ENCODE measurements at places on chromosomes 7 and 10.

- no peak for DNase-seq
Measured at GRCh38 chr7:158066085-158066484, 521.5 kb downstream of the PTPRN2 start.

DNA sequence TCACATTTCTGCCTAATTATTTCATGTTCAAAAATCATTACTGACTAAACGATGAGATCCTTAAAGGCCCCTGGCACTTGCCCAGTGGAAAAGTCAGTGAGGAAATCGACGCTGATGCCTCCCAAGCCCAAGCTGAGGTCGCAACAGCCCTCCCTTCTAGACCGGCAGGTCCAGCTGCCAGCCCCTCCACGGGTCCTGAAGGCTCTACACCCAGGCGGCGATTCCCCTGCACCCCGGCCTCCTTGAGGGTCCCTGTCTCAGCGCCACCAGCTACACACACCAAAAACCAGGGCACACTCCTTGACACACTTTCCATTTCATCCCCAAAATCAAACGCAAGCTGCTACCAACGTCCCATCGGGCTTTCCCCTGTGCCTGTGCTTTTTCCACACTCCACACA lies 200.1 kb upstream of the RNF32 start:
- no peak for DNase-seq

DNA sequence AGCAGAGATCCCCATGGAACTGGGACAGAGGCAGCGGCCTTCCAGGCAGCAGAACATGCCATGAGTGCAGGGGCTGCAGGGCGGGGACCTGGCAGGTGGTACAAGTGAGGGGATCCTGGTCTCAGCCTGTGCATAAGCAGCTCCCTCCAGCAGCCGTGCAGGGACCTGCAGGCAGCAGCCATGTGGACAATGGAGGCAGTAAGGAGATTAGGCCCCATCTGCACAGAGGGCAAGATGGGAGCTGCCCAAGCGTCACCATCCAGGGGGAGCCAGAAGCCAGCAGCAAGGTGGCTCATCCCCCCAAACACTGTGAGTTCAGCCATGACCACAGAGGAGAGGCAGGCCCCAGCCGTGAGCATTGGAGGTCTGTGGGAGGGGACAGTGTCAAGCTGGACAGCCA lies 3.1 kb downstream of the DDC start:
- DNase-seq, result no peak

DNA sequence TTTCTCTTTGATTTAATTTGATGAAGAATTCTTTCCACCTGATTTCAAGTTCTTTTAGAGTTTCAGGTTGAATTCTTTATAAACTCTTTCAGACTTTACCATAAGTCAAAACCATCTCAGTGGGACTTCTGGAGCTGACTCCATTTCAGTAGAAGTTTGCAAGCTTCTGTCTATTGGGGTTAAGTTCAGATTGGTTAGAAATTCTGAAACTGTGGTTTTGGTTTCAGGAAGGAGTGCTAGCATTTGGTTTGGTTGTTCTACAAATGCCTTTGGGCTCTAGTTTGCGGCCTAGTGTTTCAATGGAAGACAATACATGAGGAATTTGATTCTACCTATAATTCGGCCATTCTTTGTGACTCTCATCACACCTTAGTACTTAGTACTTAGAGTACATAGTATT lies 176.8 kb upstream of the RHOBTB1 start:
- no peak for DNase-seq

GRCh38 chr10:44923611-44924010 lies 12.5 kb downstream of the TMEM72 start:
- DNase-seq, result no peak

- peak; percentile 34 for DNase-seq
Measured at GRCh38 chr10:100506596-100507356, 12.9 kb downstream of the SEC31B start.

GRCh38 chr10:74586088-74586585 lies 240.3 kb upstream of the KAT6B start:
- DNase-seq, result peak; percentile 60

DNA sequence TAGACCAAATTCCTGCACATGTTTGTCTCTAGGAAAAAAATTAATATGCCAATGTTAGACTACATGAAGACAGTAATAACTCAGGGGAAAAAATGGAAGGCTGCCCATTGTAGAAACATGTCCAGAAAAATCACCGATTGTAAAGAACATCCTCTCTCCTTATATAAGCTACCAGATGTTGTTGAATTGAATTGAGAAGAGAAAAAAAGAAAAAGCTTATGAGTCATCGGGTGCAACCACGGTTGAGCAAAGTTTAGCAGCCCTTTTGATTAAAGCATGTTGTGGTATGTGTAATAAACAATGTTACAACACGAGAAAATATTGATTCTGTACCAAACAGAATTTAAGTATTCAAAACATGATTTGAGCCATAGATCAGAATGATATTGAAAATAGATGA lies 102.3 kb upstream of the ARHGAP21 start:
- DNase-seq, result peak; percentile 4

DNA sequence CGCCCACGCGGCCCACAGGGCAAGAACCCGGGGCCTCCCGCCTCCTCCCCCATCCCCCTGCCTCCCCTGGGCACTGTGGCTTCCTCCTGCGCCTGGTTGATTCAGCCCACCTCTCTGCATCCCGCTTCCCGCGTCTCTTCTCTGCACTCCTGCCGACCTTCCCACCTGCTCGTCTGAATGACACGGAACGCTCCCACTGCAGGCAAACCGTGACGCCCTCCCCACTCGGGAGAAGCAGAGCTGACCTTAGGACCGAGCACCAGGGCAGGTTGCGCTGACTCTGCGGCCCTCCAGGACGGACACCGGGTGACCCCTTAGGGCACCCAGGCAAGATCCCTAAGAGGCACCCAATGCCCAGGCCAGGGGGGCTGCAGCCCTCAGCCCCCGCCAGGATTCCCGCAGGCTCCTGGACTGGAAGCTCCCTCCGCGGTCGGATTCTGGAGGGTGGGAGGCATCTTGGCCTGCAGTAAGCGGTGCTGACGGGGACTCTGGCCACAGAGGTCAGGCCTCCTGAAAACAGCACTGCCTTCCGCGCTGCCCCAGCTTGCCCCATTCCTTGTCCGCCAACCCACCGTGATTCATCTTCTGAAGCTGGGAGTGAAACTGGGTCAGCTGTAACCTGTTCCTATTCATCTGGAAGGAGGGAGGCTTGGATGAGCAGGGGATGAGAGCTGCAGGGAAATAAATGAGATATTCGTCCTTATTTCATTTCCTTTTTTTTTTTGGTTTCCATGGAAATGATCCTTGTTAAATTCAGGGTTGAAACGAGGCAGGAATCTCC lies 990 bp downstream of the CALML3 start:
- no peak for DNase-seq

GRCh38 chr7:6074612-6075380 lies 43.6 kb downstream of the ANKRD61 start:
- DNase-seq, result no peak
